Spinal cord (tissue), 10 donors: ENCODE measurements at places on chromosomes 7 and 10.

GRCh38 chr7:149321978-149322541 is 60.1 kb downstream of the ZNF783 start:
- no peak for DNase-seq

DNA sequence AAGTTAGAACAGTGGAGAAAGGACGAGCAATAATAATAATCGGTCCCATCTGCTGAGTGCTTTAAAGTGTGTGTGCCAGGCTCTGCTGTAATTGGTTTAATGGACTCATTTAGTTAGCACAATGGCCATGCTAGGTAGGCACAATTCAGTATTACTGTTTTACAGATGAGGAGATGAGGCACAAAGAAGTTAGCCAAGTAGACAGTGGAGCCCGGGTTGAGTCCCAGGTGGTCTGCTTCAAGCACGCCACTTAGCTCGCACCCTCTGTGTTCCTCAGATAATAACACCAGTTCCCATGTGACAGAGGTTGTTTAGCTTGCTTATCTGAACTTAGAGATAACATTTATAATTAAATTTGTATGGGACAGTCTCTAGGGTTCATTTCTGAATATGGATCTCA is 101.6 kb upstream of the GJD4 start:
- no peak for DNase-seq

DNA sequence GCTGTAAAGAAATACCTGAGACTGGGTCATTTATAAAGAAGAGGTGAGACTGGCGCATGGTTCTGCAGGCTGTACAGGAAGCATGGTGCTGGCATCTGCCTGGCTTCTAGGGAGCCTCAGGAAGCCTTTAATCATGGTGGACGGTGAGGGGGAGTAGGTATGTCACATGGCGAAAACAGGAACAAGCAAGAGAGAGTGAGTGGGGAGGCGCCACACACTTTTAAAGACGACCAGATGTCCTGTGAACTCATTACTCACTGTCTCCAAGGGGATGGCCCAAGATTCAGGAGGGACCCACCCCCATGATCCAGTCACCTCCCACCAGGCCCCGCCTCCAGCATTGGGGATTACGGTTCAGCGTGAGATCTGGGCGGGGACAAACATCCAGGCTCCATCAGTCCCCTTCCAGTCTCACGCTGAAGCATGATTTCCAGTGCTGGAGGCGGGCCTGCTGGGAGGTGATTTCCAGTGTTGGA is 3.2 kb downstream of the ZNF316 start:
- DNase-seq, result no peak

GRCh38 chr10:10703382-10703781 is 314.3 kb upstream of the CELF2 start:
- DNase-seq, result no peak

DNA sequence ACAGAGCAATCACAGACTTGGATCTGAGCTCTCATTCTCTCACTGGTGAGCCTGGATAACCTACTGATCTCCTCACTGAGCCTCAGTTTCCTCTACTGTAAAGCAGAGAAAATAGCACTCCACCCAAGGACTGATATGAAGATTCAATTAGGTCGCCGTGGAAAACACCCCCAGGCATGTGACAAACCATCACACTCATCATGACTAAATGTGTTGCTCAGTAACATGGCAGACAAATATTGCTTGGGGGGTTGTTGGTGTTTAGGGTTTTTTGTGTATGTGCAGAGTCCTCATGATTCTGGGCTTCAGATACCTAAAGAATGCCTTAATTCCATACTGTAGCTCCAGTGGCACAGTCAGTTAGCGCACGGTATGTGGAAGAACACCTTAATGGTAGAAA is 122.1 kb upstream of the TCF7L2 start:
- DNase-seq, result no peak

DNA sequence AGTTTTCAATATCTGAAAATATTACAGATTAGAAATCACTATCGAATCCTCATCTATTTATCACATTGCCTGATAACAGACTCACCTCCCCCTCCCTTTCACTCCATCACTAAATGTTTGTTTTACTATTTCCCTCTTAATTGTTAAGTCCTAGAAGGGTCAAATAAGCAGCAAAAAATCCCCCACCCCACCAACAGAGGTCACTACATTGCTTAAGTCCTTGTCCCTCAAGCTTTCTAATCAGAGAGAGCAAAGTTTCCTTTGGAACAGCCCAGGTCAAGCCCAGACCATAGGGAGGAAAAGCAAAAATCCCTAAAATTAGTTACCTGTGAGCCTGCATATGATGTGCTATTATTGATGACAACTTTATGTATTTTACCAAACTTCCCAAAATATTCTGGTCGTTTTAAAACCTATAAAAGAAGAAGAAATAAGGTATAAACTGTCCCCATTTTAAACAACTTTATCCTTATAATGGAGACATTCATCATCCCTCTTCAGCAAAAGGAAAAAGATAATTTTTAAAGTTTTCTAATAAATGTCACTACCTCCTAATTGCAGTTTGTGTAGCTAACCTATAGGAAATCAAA is 95.0 kb downstream of the CNOT4 start:
- DNase-seq, result no peak

DNA sequence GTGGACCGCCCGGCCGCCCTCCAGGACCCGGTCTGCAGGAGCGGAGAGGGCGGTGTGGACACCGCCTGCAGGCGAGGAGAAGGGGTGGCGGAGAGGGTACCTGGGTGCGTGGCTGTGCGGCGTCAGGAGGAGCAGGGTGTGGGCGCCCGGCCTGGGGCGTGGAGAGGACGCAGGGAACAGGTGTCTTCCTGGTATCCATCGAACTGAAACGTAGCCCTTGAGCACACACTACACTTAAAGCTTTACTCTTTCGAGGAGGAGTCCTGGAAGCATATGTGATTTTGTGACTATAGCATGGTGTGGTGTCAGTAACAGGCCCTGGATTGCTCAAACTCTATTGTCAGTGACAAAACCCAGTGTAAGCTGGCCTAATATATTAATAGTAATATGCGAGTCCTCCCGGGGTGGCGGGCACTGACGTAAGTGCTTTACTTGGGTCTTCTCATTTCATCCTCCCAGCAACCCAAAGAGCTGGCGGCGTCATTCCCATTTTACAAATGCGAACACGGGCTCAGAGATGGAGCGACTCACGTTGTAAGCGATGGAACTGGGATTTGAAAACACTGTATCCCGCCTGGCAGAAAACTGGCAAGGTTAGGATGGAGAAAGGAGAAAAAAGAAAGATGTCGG is 508 bp upstream of the TECPR1 start:
- no peak for DNase-seq
